Activated CD4-positive, CD25-positive, alpha-beta regulatory T cell treated with anti-CD3 and anti-CD28 coated beads, Interleukin-2, amount 50 U/mL, for 16 hours (primary cell): ENCODE measurements at places on chromosomes 11 and 22.

DNA sequence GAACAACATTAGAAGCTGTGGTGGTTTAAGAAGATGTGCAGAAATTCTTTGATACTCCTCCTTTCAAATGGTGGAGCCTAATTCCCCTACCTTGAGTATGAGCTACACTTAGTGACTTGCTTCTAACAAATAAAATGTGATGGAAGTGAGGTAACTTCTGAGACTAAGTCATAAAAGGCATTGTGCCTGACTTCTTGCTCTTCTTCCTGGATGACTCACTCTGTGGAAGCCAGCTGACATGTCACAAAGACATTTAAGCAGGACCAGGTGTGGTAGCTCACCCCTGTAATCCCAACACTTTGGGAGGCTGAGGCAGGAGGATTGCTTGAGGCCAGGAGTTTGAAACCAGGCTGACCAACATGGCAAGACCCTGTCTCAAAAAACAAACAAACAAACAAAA lies 3.9 kb upstream of the PLA2G3 start:
- no peak for DNase-seq

GRCh38 chr11:65206441-65206841 lies 24.7 kb downstream of the CAPN1 start:
- no peak for DNase-seq

GRCh38 chr11:17005646-17006045 lies 8.6 kb downstream of the PLEKHA7 start:
- no peak for DNase-seq

- DNase-seq = no peak
Measured at GRCh38 chr22:39497429-39497828, 4.7 kb upstream of the MIEF1 start.

DNA sequence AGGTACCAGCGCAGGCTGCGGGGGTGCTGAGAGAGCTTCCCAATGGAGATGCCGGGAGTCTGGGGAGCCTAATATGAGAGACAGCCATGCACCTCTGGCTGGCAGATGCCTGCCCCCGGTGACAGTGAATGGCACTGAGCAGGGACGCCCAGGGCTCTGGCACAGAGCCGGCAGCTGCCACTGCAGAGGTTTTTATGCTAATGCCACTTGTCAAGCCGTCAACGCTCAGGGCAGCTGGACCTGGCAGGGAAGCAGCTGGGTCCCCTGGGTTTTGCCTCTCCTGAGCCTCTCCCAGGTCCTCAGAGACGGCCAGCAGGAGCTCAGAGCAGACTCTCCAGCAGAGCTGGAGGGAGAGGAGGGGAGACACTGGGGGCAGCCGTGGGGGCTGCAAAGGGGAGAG lies 573.6 kb downstream of the BUD13 start:
- no peak for DNase-seq

GRCh38 chr11:72015511-72016061 lies 16.9 kb downstream of the IL18BP start:
- no peak for DNase-seq

GRCh38 chr11:61293867-61294716 lies 1.0 kb downstream of the VWCE start:
- DNase-seq = no peak

- DNase-seq = no peak
Measured at GRCh38 chr11:92136797-92137196, 87.8 kb upstream of the FAT3 start.

- no peak for DNase-seq
Measured at GRCh38 chr11:2929531-2929949, 320 bp upstream of the PHLDA2 start.

DNA sequence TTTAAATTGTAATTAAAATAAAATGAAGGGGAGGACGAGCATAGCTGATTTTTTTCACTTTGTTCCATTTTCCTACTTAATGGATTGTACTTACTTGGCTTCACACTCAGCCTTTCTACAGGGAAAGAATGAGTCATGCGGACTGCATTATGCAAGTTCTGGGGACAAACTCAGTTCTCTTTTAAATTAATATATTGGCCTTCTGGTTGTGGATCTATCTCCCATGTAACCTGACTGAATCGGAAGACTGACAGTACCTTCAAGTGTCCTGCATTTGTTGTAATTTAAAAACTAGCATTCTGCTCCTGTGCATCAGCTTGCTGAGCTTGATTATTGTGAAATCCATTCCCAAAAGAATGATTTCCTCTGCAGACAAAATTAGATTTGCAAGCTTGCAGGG lies 12.2 kb downstream of the OR8D1 start:
- DNase-seq = no peak
